OCI-M1 (cell line): ENCODE measurements at places on chromosomes 6 and 20.

DNA sequence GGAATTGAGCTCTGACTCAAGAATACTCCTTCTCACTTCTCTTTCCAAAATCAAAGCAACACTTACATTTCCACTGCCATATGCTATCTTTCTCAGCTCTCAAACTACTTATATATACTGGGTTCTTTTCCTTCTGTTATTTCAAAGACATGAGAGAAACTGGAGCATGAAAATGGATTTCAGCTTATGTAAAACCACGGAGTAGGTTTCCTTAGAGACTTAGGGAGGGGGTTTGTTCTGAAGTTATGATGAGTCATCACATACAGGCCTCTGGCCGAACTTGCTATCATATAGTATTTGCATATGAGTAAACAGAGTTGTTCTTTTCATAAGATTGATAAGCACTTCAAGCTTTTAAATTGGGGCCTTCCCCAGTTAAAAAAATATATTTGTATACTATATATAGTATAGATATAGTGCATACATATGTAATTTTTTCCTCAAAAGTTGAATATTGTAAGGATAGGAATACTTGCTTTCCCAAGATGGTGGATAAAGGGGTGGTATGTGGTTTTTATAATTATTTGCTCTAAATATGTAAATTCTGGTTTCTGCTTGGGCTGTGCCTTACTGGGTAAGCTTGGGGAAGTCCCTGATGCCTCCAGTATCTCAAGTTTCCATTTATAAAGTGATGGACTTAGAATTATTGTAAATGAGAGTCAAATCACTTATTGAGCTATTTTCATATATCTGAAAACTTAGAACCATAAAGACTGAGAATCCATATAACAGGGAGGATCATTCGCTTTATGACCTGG lies 273.9 kb downstream of the RFPL4B start:
- DNase-seq, result peak; percentile 84

GRCh38 chr6:16130932-16131387 lies 2.1 kb downstream of the MYLIP start:
- peak; percentile 97 for DNase-seq

DNA sequence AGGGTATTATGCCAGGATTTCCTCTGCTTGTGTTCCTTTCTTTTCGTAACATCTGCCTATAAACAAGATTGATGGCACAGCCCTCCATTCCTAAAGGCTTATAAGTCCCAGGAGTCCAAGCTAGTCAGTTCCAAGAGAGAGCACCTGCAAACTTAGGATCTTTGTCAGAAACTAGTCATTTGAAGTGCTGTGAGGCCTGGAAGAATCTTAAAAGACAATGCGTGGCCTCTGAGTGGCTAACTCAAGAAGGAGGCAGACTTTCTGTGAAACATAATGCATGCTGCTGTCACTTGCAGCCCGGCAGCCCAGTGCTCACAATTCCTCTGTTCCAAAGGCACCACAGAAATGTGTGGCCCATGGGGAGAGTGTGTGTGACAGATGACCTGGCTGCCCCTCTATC lies 135.0 kb upstream of the SUPT3H start:
- no peak for DNase-seq

DNA sequence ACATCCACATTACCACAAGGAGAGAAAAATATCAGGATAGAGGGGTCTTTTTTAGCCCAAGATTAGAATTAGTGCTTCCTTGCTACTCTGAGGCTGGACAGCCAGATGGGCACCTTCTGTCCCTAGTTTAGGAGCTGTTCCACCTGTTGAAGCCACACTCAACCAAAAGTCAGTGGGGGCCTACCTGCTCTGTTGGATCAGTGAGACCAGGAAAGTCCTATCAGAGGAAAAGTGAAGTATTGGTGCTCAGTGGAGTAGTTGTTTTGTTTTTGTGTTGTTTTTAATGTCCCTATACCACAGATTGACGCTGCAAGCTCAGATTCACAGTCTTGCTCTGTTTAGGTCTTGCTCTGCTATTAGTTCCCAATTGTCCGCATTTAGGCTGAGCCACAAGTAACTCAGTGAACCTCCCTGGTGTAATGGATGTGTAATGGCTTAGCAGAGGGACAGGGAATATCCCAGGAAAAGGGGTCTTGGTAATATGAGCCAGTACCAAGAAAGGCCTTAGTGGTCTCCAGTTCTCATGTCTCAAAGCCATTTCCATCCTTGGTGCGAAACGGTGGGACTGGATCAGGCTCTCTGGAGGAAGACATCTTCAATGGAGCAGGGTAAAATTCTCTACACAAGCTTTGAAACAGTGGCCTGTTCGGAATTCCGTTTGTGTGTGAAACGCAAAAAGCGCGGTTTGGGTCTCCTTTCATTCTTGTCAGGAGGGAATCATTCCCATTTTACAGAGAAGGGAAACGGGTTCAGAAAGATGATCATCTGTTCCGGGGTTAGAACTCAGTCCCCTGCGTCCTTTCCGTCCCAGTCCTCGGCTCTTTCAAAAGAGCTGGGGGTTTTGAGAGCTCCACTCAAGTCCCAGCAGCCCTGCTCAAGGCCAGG lies 631 bp upstream of the PABPC1L start:
- no peak for DNase-seq

- DNase-seq, result peak; percentile 85
Measured at GRCh38 chr6:116536216-116536621, 9.3 kb downstream of the TRAPPC3L start.

DNA sequence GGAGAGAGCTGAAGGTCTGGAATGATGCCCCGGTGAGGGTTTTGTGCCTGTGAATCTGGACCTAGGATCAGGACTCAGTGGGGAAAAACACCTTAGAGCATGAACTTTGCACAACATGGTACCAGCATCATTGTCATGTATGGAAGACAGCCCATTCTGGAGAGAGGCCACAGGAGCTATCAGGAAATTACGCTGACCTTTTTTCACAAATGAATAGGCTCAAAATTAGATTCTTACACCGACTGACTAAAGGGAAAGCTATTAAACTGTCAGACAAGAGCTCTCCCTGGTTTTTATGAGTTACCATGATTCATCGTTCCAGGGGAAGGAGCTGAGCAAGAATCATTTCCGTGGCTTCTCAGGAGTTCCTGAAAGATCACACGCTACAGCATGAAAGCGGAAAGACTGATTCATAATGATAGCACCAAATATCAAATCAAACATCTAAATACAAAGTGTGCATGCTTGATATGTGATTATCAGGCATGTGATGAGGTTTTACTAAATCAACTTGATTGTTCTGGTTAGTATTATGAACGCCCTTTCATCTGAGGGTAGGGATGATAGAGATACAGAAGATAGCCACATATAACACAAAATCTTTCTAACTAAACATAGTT lies 224.9 kb upstream of the SMLR1 start:
- no peak for DNase-seq

- DNase-seq, result no peak
Measured at GRCh38 chr6:20808924-20809323, 274.7 kb downstream of the CDKAL1 start.

GRCh38 chr20:38109591-38110524 lies 55.2 kb downstream of the TGM2 start:
- DNase-seq, result peak; percentile 73

- DNase-seq, result no peak
Measured at GRCh38 chr20:35077341-35077740, 15.3 kb downstream of the TRPC4AP start.

GRCh38 chr6:16767765-16768476 lies 6.7 kb upstream of the ATXN1 start:
- no peak for DNase-seq

- DNase-seq, result no peak
Measured at GRCh38 chr6:147347882-147348575, 143.8 kb downstream of the STXBP5 start.

DNA sequence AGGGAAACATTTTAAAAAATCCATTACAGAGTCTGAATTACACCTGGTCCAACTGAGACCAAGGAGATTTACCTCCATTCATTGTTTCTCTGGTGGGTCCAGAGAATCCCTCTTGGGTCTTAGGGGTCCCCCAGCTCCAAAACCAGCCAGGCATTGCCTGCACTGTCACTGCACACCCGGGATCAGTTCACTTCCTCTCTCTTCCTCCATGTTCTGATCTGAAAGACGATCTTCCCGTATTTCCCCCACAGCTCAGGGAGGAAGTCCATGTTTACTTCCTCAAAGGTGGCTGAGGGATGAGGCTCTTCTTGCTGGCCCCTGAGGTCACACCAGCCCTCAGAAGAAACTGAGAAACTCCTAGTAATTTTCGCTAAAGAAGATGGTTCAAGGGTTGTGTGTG lies 159.7 kb downstream of the BMP7 start:
- DNase-seq, result no peak

DNA sequence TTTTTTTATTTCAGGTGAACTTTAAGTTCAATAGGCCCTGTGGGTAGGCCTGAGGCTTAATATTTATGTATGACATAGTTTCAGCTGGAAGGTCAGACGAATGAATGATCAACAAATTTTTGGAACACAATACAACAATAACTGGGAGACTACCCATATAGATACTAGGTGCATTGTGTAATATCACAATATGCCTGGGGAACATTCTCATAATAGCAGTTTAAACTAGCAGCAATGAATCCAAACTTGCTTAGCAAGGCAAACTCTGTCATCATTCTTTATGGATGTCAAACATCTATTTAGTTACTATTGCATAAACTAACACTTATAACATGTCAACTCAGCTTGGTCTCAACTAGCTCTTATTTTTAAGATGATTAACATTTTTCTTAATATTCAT lies 49.3 kb downstream of the ELOVL4 start:
- no peak for DNase-seq

GRCh38 chr6:156687789-156688619 lies 89.2 kb upstream of the ARID1B start:
- peak; percentile 76 for DNase-seq

- DNase-seq, result peak; percentile 24
Measured at GRCh38 chr20:35767683-35768481, 3.9 kb upstream of the PHF20 start.

DNA sequence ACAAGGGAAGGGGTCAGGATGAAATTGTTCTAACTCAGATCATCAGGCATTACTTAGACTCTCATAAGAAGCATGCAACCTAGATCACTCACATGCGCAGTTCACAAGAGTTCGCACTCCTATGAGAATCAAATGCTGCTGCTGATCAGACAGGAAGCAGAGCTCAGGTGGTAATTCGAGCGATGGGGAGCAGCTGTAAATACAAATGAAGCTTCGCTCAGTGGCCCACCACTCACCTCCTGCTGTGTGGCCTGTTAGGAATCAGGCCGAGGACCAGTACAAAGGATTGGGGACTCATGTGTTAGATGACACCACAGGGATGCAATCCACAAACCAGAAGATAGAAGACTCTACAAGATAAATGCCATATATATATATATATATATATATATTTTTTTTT lies 31.5 kb upstream of the TOP1 start:
- DNase-seq, result no peak

DNA sequence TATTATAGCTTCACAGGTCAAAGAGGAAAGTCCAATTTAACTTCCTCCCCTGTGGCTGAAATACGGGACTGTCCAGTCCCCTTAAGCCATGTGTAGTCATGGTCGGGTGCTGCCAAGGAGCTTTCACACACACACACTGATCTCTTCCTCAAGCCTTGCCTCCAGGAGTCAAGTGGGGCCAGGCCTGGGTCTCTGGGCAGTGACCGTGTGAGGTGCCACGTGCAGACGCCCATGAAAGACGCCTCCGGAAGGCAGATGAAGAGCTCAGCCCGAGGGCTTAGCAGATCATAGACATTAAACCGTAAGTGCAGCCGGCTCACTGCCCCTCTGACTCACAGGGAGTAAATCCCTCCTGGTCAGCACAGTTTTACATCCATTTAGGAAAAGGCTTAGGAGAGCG lies 4.2 kb downstream of the GABRR2 start:
- DNase-seq, result no peak

DNA sequence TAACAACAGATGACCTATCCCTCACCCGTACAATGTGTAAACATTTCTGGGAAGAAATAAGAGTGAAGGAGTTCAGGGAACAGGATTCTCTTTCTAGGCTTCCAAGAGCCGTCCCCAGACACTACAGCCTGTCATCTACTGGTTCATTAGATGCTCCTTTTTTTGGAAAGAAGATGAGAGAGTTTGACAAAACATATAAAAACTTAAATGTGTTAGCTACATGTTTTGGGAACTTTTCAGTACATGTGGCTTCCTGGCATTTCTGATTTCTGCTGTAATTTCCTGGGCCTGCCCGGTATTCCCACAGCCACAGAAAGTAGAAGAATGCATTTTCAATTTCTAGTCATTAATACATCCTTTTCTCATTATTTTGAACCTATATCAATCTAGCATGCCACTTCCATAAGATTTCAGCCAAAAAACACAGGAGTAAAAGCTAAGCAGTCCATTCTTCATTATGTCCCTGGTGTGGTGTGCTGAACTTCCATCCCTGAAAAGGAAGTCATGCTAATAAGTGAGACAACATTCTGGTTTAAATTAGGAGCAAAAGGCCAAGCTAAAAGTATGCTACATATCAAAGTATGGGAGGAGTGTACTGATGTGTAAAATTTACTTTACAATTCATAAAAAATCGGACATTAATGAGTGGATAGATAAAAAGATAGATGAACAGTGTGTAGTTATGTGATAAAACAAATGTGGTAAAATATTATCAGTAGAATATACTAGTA lies 198.2 kb downstream of the WDR27 start:
- no peak for DNase-seq

GRCh38 chr20:20207872-20208271 lies 155.5 kb downstream of the CFAP61 start:
- DNase-seq, result no peak

DNA sequence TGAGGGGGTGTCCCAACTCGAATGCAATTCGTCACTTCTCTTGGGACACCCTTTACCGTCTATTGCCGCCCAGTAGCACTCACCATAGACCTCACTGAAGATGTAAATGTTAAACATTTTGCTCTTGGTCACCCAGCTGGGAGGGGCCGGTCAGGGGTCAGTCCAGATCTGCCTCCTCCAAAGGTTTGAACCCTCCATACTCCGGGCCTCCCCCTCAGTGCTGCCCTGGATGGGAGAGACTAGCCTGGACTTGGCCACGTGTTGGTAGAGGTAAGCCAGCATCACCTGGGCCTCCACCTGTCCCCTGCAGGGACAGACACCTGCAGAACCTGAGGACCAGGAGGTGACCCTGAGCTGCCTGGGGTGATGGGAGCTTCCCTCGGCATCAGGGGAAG lies 5.0 kb upstream of the MYT1 start:
- DNase-seq, result no peak

DNA sequence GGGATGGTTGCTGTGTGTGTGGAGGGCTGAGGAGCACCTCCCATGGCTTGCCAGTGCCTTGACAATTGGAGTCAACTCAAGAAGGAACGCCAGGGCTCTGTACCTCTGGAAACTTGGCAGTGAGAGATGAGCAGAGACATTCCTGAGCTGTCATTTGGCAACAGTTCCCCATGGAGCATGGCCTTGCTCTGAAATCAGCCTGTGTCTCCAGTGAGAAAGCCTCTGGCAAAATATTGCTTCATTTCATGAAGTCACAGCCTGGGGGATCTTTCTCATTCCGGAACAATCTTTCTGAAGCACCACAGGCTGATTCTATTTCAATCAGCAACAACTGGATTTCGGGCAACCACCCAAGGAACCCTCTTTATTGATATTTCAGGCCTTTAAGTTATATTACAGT lies 52.2 kb upstream of the FNDC1 start:
- DNase-seq, result no peak
